HCEC 1CT (cell line): ENCODE measurements at places on chromosomes 16 and 17.

DNA sequence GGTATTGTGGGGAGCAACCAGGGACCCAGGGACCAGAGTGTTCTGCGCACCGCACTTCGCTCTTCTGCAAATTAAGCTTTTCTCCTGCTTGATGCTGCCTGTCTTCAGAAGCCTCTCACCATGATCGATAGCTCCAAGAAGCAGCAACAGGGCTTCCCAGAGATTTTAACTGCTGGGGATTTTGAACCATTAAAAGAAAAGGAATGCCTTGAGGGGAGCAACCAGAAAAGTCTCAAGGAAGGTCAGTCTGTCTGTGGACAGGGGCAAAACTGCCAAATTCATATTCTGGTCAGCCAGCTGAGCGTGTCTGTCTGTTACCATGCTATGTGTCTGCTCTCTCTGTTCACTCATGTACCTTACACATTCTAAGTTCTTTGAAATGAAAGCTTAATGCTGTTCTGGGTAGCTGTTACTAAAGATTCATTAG, 115.7 kb downstream of the MRTFB start:
- DNase-seq = no peak

DNA sequence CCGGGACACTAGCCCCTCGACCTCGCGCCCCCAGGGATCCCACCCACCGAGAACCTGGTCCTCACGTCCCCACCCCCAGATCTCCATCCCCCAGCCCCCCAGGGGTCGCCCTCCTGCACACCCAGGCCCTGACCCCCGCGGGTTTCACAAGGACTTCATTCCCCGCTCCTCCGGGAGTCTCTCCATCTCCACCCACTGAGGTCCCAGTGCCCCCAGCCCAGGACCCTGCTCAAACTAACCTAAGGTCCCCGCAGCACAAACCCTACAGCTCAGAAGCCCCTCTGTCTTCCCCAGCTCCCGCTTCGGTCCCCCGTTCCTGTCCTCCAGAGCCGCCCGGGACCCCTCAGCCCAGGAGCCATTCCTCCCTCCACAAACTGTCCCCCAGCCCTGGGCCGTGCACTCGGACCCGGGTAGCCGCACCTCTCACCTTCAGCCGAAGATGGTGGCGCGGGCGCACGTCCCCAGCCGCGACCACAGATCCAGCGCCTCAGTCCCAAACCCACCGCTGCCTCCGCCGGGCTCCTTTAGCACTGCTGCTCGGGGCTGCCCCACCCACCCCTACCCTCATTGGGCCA, at the start of gene MYH10:
MYH10 (minus strand) TSS at position 499 of the 575 bp plus-strand sequence. CDS start 7,479 bp downstream, outside the sequence.
- no peak for DNase-seq

GRCh38 chr16:87374313-87374712, 9.3 kb downstream of the FBXO31 start:
- DNase-seq = no peak

DNA sequence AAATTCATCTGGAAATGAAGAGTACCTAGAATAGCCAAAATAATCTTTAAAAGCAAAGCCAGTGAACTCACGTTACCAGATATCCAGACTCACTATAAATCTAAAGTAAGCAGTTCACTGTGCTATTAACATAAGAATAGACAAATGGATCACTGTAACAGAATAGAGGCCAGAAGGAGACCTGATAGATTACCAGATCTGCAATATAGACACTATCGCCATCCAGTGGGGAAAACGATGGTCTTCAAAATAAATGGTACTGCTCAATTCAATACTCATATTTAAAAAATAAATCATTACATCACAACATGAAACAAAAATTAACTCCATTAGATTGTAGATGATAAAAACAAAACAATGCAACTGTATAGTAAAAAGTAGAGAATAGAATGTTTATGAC, 158.6 kb upstream of the CDH8 start:
- no peak for DNase-seq

DNA sequence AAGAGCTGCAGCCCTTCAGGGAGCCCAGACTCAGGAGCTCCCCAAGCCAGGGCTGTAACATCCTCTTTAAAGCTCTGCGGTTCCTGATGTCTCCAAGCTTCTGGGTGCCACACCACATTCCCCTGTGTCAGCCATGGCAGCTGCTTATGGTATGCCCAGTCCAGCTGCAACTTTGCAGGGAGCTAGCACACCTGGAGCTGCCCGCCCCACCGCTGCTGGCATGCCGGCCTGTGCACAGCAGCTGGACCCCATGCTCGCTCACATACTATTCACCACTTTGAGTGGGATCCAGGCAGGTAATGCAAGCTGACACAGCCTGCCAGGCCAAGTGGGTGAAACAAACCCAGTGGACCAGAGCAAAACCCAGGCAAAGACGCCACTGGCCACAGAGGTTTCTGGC, 305.6 kb upstream of the AXIN2 start:
- DNase-seq = no peak

DNA sequence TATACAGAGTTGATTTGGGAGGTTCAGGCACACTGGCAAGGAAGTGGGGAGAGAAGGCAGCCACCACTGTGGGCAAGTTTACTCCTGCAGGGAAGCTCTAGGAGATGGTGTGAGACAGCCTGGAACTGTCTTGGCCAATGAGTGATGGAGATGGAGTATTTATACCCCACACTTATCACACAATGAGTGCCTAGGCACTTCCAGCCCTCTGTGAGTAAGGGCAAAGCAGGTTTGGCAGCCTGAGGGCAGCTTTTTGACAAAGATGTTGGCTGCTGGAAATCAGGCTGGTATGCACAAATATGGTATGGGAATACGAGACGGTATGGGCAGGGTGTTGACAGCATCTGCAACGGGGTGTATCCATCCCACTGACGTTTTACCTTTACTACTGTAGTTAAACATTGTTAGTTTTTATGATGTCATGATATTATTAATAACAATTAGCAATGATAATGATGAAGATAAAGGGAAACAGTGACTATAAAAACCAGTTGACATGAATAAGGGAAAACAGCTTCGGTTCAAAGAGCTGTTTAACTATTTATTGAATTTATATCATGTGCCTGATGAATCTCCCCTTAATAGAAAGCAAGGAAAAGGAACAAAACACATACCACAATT, 149.9 kb downstream of the CDK5R1 start:
- DNase-seq = no peak

DNA sequence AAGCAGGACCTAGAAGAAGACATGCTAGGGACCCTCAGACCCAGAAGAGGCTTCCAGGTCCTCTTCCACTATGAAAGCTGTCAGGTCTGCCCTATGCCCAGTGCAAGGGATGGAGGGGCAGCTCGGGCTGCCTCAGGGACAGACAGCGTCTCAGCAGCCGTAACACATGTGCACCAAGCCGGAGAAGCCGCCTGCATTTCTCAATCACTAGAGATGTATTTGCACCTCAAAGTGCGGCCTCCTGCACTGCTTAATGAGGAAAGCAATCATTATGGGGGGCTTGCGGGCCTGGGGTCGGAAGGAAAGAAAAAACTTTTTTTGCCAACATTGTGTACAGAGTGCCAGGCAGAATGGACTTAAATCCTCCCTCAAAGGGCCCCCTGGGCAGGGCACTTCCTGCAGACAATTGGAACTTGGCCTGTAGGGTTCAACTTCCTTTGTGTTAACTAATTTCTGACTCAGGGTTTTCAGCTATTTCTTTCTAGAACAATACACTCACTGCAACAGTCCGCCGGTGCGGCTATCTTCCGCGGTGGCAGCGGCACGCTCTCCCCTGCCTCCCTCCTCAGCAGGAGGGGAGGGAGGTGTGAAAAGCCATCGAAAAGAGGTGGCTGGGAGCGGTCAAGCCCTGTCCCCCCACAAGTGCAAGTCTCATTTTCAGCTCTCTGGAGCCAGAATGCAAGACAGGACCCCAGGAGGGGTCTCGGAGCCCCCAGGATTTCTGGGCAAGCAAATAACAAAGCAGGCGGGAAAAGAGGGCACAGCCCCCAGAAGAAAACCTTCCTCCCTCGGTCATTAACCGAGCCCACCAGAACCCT, 101.2 kb downstream of the ZNF423 start:
- no peak for DNase-seq

DNA sequence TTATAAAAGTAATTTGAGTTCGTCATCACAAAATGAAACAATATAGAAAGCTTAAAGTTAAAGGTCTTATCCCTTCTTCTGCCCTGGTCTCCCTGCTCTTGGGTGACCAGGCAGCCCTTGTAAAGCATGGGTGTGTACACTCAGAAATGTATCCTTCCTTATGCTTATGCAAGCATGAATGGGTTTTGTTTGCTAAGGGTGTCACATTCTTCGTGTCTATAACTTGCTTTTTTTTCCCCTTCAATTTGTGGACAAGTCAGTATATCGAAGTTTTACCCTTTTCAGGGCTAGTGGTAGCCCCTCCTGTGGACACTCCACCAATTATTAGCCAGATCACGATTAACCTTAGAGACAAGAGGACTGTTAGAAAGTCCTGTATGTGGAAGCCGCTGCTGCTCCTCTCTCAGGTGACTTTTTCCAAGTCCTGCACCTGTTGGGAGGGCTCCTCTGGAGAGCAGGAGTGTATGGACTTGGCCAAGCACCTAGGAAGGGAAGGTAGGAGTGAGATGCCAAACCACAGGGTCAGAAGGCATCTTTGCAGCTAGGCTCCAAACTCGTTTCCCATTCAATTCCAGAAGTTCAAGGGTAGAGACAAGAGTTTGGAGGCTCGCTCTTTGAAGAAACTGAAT, 50.9 kb downstream of the LDHD start:
- no peak for DNase-seq

GRCh38 chr17:3574231-3574630, 16.6 kb upstream of the TRPV3 start:
- no peak for DNase-seq

- DNase-seq = no peak
These were observed 34.6 kb downstream of the CLEC16A start for GRCh38 chr16:10978871-10979446.

DNA sequence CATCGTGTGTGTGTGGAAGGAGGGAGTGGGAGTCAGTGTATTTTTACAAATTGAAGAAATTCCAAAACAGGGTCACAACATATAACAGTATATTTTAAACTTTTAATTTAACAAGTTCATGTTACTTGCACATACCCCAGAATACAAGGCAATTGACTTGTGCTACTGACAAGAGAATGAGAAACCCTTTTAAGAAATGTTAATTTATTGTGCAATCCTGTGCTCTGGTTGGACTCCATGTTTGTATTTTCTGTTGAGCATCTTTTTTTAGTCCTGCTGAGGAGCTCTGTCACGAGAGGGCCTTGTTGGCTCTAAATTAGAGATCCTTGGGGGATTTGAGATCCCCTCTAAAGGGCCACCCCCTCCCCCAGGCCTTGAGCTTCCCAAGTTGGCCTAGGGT, 1.1 kb upstream of the EMP2 start:
- DNase-seq = no peak

- no peak for DNase-seq
These were observed 142.8 kb downstream of the GRIN2A start for GRCh38 chr16:10039220-10040096.

GRCh38 chr16:67868290-67868689, 4.6 kb upstream of the EDC4 start:
- DNase-seq = no peak

GRCh38 chr17:29031488-29031887, 11.5 kb upstream of the PIPOX start:
- no peak for DNase-seq

DNA sequence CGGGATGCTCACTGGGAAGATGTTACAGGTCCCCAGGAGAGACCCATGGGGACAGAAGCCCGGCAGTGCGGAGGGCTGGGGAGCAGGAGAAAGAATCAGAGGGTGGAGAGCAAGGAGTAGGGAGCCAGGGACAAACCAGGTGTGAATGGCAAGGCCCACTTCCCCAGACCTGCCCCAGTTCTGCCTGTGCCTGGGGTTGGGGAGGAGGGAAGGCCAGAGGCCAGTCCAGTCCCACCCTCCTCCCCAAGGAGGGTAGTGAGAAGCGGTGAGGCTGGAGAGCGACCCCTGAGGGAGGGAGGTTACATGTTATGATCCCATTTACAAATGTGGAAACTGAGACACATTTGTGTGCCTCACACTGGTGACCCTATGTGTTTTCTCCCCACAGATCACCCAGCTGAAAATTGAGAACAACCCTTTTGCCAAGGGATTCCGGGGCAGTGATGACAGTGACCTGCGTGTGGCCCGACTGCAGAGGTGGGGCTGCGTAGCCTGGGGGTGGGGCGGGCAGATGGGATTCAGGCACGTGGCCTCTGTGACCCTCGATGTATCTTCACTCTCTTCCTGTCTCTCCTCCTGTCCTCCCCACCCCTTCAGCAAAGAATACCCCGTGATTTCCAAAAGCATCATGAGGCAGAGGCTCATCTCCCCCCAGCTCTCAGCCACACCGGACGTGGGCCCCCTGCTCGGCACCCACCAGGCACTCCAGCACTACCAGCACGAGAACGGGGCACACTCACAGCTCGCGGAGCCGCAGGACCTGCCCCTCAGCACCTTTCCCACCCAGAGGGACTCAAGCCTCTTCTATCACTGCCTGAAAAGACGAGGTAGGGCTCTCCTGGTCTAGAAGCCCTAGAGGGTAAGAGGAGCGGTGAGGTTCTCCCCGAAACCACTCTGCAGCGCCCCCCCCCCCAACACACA, 27.5 kb downstream of the TBX4 start:
- DNase-seq = no peak

GRCh38 chr17:79547586-79547985, 63.3 kb downstream of the RBFOX3 start:
- no peak for DNase-seq

DNA sequence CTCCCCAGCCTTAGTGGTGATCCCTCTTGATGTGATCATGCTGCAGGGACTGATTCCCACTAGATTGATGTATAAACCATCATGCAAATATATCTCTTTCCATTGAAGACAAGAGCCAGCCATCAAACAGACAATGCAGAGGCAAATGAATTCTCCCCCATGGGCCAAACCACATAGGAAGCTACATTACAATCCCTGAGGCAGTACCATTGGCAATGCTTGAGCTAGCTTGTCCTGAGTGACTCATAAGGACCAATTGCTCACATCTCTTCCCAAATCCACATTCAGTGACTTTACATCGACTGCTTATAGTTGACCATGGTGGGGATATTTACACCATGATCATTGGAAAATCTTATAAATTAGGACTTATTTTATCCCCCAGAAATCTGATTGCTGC, 242.2 kb downstream of the SHISA9 start:
- DNase-seq = no peak

DNA sequence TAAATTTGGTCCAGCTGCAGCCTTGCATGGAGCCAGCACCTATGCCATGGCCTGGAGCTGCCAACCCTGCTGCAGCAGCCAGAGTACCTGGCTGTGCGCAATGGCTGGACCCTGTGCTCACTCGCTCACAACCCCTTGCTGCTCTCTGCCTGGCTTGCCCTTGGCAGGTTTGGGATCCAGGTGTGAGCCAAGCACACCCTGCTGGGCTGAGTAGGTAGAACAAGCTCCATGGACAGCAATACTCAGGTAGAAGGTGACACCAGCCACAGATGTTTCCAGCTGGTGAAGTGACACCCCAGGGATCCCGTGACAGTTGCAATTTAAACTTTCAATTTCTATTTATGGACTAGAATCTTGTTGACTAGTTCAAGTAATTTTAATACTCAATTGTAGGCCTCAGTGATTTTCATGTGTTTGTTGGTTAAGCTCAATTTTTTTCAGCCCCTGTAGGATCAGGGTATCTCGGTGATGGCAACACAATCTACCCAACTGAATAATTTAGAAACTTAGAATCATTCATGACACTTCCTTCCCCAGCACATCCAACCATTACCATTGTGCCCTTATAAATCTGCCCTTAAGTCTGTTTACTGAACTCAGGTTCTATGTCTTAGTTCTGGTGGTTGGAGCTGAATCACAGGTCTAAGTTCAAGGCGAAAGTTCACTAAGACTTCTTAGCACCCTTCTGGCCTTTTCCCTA, 480.0 kb downstream of the PMP22 start:
- DNase-seq = no peak
